ENCODE measurements at places on chromosomes 16 and 17.

DNA sequence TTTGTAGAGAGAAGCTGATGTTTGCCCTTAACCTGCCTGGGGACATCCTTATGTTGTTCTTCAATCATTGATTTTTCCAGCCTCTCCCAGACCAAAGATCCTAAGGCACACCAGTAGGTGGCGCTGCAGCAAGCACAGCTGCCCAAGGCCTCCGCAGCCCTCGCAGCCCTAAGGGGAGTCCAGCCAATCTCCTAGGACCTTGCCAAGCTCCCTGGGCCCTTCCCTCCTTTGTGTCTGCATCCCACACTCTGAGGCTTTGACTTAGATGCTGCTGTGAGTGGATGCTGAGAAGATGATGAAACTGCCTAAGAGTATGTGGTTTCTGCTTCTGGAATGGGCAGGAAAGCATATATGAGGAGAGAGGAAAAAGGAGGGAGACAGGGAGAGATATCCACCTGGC, 47.1 kb downstream of the SPACA3 start:
- peak; percentile 35 for DNase-seq

GRCh38 chr17:50787106-50787505, 19.8 kb upstream of the ANKRD40CL start:
- DNase-seq, result no peak

DNA sequence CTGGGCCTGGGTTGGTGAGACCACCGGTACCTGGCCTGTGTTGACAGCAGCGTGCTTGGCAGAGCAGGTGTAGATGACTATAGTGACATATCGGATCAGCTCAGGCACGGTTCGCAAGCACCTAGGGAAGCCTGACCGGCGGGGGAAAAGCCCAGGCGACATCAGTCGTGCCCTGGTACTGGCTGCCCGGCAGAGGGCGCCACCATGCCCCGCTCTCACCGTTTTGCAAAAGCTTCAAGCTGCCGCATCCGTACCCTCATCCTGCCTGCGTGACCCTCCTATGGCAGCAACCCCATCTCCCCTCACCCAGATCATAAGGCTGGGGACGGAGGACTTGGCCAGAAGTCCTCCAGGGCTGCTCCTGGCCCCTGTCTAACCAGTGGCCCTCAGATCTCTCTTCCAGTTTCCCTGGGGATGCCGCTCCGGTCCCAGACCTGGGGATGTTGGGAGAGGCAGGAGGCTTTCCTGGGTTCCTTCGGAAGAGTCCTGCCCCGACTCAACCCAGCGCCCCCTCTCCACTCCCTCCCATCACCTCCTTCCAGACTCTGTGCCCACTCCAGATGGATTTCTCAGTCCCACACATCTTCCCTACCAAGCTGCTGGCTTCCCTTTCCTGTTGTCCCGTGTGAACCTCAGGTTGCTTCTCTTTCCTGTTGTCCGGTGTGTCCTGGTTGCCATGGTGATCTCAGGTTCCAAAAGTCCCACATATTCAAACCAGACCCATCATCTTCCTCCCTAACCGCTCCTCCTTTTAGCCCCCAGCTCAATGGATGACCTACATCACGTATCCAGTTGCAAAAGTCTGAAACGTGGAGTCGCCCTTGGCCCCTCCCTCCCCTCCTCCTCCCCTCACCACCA, 13.7 kb downstream of the ALOX12B start:
- DNase-seq, result peak; percentile 70

GRCh38 chr16:70565053-70565452, 41.4 kb downstream of the SF3B3 start:
- no peak for DNase-seq

GRCh38 chr16:56268799-56269198, 77.5 kb downstream of the GNAO1 start:
- no peak for DNase-seq

GRCh38 chr17:68435876-68436842, 21.1 kb downstream of the WIPI1 start:
- DNase-seq, result peak; percentile 75

GRCh38 chr16:4828567-4829321, 18.3 kb downstream of the GLYR1 start:
- no peak for DNase-seq
